ENCODE measurements at places on chromosomes 1 and 21. TPM values are rescaled to one million over a fixed set of nuclear protein-coding genes. Genes with fewer than 3 reads are reported as not detected.
A peak's percentile ranks its signal among the peaks of the same experiment; 100 is the strongest.

GRCh38 chr1:84506729-84507453, 510 bp upstream of the GNG5 start:
- DNase-seq = no peak

GRCh38 chr1:98328855-98329254, 332.7 kb upstream of the SNX7 start:
- no peak for DNase-seq

Gene CD101
- polyA plus RNA-seq = 33.7 TPM

- DNase-seq = no peak
Observed at GRCh38 chr1:81449786-81450185, 350.9 kb upstream of the ADGRL2 start.

Gene CLCA1
- not detected for polyA plus RNA-seq

- peak; percentile 71 for DNase-seq
Observed at GRCh38 chr1:117534995-117535467, 70.8 kb upstream of the TENT5C start.

Gene GUCA2B
- polyA plus RNA-seq = not detected

Gene PCAT6
- not detected for polyA plus RNA-seq

Gene AGTRAP
- polyA plus RNA-seq = 90.7 TPM

GRCh38 chr1:24903011-24903461, 27.0 kb downstream of the RUNX3 start:
- no peak for DNase-seq

- DNase-seq = no peak
Observed at GRCh38 chr1:5729636-5730145, 262.5 kb downstream of the NPHP4 start.

DNA sequence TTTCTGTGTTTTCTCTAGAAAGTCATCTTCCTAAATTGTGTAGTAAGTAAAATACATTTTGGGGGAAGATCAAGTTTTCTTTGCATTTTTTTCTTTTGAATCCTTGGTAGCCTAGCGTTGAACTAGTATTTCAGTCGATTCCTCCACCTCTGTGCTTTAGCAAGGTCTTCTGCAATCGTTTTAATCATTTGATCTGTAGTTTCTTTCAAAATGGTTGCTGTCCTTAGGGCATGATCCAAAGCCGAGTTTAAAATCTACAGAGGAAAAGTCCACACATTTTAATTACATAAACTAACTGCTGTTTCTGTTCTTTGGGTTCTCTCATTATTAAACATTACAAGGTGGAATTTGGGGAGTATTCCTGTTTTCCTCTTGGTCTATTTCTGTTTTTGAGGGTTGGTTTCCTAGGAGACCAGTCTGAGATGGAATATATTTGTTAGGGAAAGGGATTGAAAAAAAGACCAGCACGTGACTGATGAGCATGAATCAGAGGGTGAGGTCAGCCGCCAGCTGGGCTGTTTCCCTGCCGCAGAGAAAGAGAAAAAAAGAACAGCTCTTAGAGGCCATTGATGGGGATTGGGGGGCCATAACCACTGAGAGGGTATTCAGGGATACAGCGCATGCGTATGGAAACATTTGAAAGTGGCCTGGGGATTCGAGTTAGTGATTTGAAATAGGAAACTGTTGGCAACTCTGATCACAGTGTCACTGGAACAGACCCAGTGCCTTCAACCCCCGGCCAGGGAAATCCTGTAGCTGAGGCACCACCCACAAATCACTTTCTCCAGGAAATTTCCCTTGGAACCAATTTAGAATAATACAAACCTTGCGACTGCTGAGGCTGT, 40.6 kb downstream of the AKNAD1 start:
- DNase-seq = no peak

All from CD4-positive, CD25-positive, alpha-beta regulatory T cell (primary cell).